ENCODE measurements at places on chromosomes 4 and X.

DNA sequence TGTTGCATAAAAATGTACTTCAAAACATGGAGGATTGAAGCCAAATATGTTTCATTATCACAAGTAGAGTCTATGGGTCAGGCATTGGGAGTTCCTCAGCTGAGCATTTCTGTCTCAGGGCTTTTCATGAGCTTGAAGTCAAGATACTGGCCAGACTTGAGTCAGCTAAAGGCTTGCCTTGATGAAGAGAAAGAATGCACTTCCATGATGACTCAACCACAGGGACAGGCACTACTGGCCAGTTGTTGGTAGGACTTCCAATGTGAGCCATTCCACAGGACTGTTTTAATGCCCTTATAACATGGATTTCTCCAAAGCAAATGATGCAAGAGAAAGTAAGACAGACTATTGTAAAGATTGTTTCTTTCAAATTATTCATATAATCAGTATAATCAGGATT lies 895.6 kb downstream of the RAB28 start:
- DNase-seq, result no peak

- DNase-seq, result no peak
Observed at GRCh38 chrX:18099745-18100144, 120.9 kb downstream of the BEND2 start.

DNA sequence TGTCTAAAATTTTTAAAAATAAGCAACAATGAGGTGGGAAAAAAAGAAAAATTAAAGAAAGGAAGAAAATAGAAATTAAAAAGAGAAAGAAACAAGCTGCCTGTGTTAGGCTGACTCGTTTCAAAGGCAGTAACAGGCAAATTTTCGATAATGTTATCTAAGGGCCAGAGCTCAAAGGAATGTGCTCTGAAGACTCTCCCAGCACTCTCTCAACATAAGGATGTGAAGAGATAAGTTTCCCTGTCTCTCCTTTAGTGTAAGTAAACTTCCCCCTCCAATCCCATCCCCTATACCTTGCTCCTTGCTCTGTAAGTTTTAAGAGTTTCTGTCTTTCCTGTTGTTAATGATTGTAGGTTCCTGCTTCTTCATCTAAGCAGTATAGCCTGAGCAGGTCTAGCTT lies 172.8 kb downstream of the TEX13C start:
- no peak for DNase-seq

- no peak for DNase-seq
Observed at GRCh38 chrX:53939127-53939526, 105.1 kb downstream of the PHF8 start.

All from kidney (tissue), 22 donors.